ENCODE measurements at places on chromosomes 11 and 22.

DNA sequence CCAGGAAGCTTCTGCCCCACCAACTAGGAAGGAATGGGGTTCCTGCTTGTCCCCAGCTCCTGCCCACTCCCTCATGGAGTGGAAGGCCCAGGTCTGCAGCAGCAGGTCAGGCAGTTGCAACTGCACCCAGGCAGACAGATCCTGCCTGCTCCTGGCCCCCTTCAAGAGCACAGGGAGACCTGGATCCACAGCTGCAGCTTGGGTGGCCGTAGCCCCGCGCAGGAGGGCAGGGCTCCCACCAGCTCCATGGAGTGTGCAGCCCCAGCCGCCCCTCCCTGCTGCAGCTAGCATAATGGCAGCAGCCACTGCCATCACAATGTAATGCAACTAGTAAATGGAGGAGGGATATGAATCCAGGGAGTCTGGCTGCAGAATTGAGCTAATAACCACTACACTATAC is 187.5 kb upstream of the PLET1 start:
- no peak for DNase-seq

DNA sequence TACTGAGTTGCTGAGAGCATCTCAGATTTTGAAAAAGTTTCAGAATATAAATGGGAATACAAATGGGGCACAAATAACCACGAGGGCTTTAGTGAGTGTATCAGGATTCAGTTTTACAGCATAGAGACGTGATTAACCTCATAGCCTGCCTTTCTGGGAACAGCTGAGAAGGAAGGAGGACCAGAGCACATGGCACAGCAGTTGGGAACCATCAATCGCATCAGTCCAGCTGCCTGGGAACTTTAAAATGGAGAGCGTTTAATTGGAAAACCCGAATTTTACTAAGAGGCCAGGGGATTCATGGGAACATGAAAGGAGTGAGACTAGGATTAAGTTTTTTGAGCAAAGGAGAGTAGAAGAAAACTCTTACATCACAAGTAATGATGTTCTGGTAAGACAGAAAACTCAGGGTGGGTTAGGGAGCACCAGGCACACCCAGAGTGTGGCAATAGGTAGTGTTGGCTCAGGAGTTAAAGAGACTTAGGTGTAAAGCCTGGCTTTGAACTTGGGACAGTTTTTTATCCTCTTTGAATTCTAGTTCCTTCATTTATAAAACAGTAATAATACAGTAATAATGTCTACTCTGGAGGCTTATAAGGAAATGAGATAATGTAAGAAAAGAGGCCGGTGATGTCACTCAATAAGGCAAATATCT is 40.2 kb downstream of the FZD4 start:
- no peak for DNase-seq

GRCh38 chr11:86041975-86042378 is 26.9 kb downstream of the PICALM start:
- no peak for DNase-seq

- DNase-seq: no peak
Observed at GRCh38 chr11:12167061-12168000, 56.9 kb downstream of the MICAL2 start.

GRCh38 chr11:3105791-3106735 is 48.8 kb upstream of the CARS1 start:
- DNase-seq: no peak

- DNase-seq: no peak
Observed at GRCh38 chr22:20172141-20172613, 21.3 kb upstream of the CCDC188 start.

- no peak for DNase-seq
Observed at GRCh38 chr11:44851496-44851895, 99.2 kb downstream of the TP53I11 start.

GRCh38 chr11:23953951-23954710 is 542.7 kb upstream of the LUZP2 start:
- no peak for DNase-seq

GRCh38 chr22:36954251-36955014 is 41.0 kb downstream of the CSF2RB start:
- no peak for DNase-seq

GRCh38 chr11:4025967-4026324 is 68.7 kb upstream of the RRM1 start:
- no peak for DNase-seq

GRCh38 chr11:103897160-103897936 is 139.1 kb upstream of the DDI1 start:
- no peak for DNase-seq

DNA sequence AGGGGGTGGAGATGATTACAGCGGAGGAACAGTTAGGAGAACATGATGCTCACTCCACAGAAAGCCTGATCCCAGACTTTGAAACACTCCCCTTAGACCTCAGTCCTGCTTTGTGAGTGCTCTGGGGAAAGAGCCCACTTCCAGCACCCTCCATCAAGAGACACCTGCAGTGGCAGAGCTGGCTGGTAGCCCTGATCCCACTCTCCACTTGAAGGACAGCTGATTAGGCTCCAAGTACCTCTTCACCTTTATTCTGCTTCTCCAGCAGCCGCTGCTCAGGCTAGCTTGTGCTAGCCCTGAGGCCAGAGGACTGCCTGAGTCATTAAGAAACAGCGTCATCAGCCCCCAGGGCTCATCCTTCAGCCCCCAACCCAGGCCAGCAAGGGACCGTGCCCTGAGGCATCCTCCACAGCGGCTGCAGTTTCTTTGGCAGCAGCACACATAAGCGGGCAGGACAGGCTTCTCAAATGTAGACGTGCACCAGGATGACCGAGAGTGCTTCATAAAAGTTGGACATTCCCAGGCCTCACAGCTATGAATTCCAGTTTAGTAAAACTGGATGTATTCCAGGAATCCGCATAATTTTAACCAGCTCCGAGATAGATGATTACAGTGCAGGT is 146.0 kb upstream of the TBCEL start:
- DNase-seq: no peak

GRCh38 chr11:71338801-71339395 is 86.5 kb upstream of the SHANK2 start:
- DNase-seq: no peak

DNA sequence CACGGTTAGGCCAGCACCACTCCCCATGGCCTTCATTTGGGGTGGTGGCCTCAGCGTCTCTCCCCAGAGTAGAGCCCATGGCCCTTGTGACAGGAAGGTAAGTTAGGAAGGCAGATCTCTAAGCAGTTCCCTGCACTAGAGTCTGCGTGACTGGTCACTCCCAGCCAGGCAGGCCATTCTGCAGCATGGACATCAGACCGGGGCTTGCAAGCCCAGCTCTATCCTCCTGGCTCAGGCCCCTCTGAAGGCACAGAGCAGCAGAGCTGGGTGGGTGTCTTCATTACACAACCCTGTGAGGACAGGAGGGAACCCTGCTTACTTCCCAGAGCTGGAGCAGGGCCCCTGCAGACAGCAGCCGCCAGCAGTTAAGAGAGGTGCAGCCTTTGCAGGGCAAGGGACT is 77.3 kb downstream of the PIWIL3 start:
- DNase-seq: no peak

DNA sequence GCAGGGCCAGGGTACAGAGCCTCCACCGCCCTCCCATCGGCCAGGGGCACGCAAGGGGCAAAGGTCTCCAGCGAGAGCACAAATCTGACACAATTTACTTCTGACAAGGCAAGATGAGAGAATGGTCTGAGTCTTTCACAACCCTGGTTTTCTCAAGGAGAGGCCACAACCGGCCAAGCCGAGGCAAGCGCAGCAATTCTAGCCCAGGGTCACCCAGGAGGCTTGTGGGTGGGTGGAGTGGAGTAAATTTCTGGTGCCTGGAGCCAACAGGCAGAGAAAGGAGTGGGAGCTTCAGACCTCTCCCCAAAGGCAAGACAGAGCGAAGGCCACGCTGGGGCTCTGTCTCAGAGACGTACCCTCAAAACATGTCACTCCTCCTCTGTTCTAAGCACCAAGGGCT is 9.3 kb downstream of the LARGE2 start:
- no peak for DNase-seq

GRCh38 chr11:104015649-104016415 is 20.6 kb upstream of the DDI1 start:
- DNase-seq: no peak

DNA sequence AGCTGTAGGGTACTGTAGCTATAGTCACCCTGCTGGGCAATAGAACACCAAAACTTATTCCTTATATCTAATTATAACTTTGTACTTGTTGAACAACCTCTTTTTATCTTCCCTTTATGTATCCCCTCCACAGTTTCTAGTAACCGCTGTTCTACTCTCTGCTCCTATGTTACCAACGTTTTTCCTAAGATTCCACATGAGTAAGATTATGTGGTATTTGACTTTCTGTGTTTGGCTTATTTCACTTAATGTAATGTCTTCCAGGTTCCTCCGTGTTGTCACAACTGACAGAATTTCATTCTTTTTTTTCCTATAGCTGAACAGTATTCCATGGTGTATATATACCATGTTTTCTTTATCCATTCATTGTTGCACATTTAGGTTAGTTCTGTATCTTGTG is 258.4 kb downstream of the DYNC2H1 start:
- DNase-seq: no peak

GRCh38 chr11:1771700-1772099 is 8.0 kb upstream of the CTSD start:
- no peak for DNase-seq

- no peak for DNase-seq
Observed at GRCh38 chr22:30564045-30564760, 10.3 kb downstream of the GAL3ST1 start.

DNA sequence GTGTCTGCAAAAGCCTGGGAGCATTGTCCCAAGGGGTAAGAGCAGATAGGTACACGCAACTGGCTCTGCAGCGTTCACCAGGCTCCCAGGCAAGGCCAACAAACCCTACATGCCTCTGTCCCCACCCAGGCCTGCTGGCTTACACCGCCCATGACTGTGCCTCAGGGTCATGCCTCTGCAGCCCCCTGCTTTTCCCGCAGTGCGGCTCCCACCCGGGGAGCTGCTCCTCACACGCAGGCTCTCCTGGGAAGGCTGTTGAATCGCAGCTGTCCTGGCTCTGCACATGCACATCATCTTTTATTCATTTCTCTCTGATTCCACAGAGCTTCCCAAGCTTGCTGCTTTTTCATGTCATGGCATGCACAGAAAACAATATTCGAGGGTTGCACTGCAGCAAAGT is 29.2 kb upstream of the B3GAT1 start:
- DNase-seq: no peak

DNA sequence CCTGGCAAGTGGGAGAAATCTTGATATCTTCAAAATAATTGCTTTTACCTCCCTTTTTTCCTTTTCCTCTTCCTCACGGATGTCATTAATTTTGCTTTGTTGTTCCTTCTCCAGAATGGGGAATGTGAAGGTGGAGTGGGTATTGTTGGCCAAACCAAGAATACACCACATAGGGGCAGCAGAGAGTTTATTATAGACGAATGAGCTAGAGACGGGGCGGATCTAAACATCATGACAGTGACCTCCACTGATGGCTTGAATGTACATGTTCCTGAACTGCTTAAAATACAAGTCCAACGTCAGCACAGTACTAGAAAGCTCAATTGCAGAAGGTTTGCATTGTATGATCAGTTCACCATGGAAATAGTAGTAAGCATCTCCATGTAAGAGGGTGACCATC is 122.3 kb upstream of the SNX19 start:
- DNase-seq: no peak

DNA sequence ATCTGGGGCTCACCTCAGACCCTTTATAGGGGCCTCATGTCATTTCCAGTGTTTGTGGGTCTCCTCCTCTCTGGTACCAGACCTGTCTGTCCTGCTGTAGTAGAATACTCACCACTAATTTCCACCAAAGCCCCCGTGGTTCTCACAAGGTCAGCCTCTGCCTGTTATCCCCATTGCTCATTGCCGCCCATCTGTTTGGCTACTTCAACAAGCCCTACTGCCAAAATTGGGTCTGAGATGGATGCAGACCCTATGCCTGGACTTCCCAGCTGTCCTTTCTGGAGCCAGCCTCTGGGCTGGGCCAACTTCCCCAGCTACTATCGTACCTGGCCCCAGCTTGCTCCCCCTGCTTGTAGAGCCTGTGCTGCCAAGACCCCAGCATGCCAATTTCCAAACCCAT is 152.1 kb upstream of the ISX start:
- DNase-seq: no peak

- no peak for DNase-seq
Observed at GRCh38 chr11:67272327-67273259, 6.3 kb downstream of the GRK2 start.

DNA sequence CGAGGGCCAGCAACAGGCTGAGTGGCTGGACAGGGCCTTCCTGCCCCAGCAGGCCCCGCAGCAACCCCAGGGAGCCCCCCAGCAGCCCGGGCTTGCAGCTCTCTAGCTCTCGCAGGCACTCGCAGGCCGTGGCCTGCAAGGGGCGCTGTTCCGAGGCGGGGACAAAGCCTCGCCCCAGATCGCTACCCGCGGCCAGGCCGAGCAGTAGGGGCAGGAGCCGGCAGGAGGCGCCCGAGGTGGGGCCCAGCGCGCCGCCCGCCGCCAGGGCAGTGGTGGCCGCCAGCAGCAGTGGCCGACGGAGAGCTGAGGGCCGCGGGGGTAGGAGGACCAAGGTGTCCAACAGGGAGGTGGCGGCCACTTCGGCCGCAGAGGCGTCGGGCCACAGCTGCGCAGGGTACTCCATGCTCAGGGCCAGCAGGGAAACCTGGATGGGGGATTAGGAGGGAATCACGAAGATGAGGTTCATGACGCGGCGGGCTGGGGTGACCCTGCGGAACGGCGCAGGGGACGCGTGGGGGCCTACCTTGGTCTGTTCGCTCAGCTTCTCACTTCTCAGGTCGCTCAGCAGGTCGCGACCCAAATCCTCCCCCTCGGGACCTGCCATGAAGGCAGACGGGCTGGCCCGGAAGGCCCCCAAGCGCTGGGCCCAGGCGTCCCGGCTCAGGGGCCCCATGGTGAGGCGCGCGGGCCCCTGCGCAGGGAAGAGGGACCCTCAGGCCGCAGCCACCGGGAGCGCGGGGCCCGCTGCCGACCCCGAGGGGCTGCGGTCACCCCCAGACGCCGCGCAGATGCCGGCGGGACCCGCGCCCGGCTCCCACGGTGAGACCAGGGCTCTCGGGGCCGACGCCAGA is 632 bp downstream of the AP5B1 start:
- peak; percentile 49 for DNase-seq

- no peak for DNase-seq
Observed at GRCh38 chr11:31236143-31236542, 133.4 kb downstream of the DCDC1 start.

DNA sequence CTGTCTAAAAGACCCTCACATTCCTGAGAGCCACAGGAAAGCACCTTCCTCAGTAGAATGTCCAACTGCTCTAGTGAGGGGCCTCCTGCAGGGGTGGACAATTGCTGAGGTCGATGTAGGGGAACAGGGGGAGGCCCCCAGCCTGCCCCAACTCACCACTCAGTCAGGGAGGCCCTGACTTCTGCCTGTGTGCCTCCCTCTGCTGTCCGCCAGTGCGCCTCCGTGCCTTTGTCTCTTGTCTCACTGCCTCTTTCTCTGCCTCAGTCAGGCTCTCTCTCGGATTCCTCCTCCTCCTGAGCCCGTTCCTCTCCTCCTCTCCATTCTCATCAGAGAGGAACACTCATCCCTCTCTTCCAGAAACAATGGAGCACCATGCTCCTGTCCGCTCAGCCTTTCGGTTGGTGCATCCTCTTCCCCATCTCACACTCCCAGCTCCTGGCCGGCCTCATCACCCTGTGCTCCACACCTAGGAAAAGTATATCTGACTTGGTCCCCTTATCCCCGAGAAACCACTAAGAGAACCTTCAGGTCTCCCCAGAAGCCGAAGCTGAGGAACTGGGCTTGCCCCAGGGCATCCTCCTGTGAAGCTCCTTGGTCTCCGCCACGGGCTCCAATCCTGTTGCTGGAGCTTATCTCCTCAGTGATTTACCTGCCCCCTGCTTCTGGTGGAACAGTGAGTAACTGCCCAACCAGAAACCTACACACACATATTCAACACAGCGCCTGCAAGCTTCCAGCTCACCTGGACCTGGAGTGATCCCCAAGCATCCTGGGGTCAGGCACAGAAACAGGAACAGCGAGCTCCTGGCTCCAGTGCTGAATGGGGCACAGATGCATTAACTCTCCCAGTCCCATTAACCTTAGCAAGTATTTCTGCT is 2.3 kb downstream of the B3GAT1 start:
- DNase-seq: no peak

All from activated CD4-positive, CD25-positive, alpha-beta regulatory T cell (primary cell).